ENCODE measurements at places on chromosomes 5 and 9.

GRCh38 chr5:1744393-1745122 lies 55.1 kb downstream of the MRPL36 start:
- DNase-seq: no peak

GRCh38 chr5:56506211-56506965 lies 273.3 kb upstream of the ANKRD55 start:
- DNase-seq: no peak

- peak; percentile 4 for DNase-seq
Observed at GRCh38 chr9:107711542-107711941, 222.0 kb upstream of the KLF4 start.

DNA sequence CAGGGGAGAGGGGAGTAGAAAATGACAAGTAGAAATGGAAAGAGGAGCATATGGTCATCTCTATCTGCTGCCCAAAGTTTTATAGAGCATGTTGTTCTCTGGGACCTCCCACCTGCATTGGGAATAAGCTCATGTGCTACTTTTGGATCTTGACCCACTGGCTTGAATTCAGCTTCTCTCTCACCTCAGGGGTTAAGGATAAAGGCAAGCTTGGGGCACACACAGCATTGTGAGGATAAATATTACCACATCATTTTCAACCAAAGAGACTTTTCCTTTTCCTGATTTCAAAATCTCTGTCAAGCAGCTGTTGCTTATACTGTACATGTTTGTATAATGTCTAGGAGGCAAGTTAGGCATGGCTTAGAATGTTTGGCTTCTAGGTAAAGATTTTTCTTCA lies 16.6 kb downstream of the ATP10B start:
- no peak for DNase-seq

- no peak for DNase-seq
Observed at GRCh38 chr9:37005517-37006140, 28.4 kb downstream of the PAX5 start.

- no peak for DNase-seq
Observed at GRCh38 chr5:83343299-83343698, 128.2 kb upstream of the VCAN start.

- no peak for DNase-seq
Observed at GRCh38 chr9:34318163-34318790, 10.8 kb downstream of the KIF24 start.

DNA sequence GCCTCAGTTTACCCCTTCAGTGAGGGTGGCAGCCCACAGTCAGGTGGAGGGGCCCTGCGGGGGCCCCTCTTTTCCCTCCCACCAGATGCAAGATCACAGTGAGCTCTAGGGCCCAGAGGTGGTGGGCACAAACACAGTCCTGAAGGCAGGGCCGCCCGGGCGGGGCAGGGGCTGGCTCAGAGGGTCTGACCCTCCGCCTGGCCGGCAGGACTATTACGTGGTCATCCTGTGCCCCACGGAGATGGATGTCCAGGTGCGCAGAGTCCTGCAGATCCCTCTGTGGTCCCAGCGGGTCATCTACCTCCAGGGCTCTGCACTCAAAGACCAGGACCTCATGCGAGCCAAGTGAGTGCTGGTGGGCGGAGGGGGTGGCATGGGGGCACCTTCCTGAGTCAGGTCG lies 63.4 kb downstream of the KCNT1 start:
- no peak for DNase-seq

GRCh38 chr5:90968319-90968718 lies 409.7 kb downstream of the ADGRV1 start:
- no peak for DNase-seq

DNA sequence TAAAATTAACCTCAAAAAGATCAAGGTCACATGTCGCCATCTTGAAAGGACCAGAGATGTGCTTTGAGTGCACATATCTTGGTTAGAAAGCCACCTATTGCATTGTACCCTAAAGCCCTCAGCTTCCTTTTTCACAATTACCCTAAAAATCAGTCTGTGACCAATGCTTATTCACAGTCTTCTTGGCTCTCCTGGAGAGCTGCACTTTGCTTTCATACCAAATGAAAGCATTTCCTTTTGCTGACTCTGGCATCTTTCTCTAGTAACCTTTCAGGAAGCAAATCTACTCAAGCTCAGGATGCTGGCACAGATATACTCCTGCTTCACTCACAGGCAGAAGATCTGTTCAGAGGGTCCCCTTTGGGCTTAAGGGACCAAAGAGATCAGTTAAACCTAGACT lies 160.7 kb upstream of the PUM3 start:
- no peak for DNase-seq

GRCh38 chr9:109264877-109265587 lies 55.8 kb downstream of the EPB41L4B start:
- DNase-seq: no peak

Measured in HL-60 (cell line).